ENCODE measurements at places on chromosomes 11 and 22. TPM values are rescaled to one million over a fixed set of nuclear protein-coding genes. Genes with fewer than 3 reads are reported as not detected.

- peaks cover 2% of the 10 kb centered on the region for H3K27me3 ChIP-seq
- no peak for DNase-seq
- H3K4me1 ChIP-seq: no peaks in the 10 kb centered on the region
- no peak overlapping the region for H3K4me3 ChIP-seq
- no peak overlapping the region for H3K27ac ChIP-seq
These were observed 7.8 kb downstream of the KCNA4 start for GRCh38 chr11:30009060-30009459.

DNA sequence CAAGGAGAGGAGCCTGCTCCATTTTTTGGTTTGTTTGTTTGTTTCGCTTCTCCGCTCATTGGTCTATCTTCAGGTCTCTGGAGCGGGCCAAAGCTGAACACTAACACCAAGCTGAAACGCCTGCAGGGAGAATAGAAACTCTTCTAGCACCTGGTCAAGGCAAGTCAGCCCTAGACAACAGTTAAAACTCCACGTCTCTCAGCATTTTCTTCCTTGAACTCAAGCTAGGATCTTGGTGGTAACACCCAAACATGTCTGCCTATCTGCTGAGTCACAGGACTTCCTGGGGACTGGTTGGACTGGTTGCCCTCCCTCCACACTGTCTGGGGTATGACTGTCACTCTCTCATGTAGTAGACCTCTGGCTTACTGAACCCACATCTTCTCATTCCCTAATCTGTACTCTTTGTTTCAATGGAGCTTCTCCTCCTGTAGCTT lies 23.9 kb upstream of the RBFOX2 start:
- H3K36me3 ChIP-seq: no peaks in the 10 kb centered on the region
- no peak overlapping the region for H3K4me3 ChIP-seq
- peaks cover 27% of the 10 kb centered on the region for H3K4me1 ChIP-seq
- no peak for DNase-seq
- H3K27me3 ChIP-seq: no peaks in the 10 kb centered on the region

MMP3 gene
- total RNA-seq: not detected

GRCh38 chr22:36913427-36914389 lies at the start of gene CSF2RB:
TSS of gene CSF2RB (plus strand) at chr22:36913628. CDS start at chr22:36922208, 8,580 bp downstream.
- peaks cover 17% of the 10 kb centered on the region for H3K27me3 ChIP-seq
- H3K4me1 ChIP-seq: peaks cover 28% of the 10 kb centered on the region
- DNase-seq: no peak
- no peaks in the 10 kb centered on the region for H3K36me3 ChIP-seq
- peak within 1 kb of the TSS; percentile 23 for H3K27ac ChIP-seq

LTO1 gene
- 21.4 TPM for total RNA-seq

DNA sequence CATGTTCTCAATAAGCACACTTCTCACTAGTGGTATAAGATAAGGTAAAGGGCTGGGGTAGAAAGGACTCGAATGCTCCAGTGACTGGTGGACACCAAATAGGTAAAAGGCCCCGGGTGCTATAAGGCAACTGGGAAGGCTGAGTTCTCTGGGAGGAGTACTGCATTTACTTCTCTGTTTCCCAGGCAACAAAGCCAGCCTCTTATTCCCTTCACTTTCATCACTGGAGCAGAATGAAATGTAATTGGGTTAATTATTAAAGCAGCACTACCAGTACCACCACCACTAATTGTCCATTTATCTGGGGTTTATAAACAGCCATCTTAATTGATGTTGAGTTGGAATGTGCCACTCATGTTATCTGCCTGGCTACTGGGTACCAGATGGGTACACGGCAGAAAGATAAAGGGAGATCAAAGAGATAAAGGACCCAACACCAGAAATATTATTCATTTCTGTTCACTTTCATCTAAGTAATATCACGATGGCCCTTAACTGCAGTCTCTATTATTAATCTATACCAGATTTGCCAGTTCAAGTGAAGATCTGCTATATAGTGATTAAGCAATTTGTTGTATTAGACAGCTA lies 94.4 kb upstream of the CHRM4 start:
- no peak for DNase-seq
- peaks cover 4% of the 10 kb centered on the region for H3K36me3 ChIP-seq
- H3K27ac ChIP-seq: no peak overlapping the region
- H3K4me1 ChIP-seq: peaks cover 3% of the 10 kb centered on the region

DNA sequence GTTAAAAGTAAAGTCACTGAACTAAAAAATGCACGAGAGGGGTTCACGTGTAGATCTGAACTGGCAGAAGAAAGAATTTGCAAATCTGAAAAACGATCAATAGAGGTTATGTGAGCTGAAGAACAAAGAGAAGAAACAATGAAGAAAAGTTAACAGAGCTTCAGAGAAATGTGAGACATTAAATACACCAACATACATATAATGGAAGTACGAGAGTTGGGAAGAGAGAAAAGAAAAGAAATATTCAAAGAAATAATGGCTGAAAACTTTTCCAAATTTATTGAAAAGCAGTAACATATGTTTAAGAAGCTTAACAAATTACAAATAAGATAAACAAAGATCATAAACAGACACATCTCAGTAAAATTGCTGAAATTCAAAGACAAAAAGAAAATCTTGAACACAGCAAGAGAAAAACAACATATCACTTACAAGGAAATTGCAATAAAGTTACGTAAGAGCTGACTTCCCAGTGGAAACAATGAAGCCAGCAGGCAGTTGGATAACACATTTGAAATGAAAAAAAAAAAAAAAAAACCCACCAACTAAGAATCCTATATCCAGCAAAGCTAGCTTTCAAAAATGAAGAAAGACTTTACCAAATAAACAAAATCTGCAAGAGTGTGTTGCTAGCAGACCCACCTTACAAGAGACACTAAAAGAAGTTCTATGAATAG lies 56.8 kb downstream of the EMSY start:
- H3K27ac ChIP-seq: no peak overlapping the region
- peaks cover 48% of the 10 kb centered on the region for H3K36me3 ChIP-seq
- H3K4me1 ChIP-seq: no peaks in the 10 kb centered on the region
- no peak for DNase-seq
- no peak overlapping the region for H3K4me3 ChIP-seq
- H3K27me3 ChIP-seq: no peaks in the 10 kb centered on the region

DNA sequence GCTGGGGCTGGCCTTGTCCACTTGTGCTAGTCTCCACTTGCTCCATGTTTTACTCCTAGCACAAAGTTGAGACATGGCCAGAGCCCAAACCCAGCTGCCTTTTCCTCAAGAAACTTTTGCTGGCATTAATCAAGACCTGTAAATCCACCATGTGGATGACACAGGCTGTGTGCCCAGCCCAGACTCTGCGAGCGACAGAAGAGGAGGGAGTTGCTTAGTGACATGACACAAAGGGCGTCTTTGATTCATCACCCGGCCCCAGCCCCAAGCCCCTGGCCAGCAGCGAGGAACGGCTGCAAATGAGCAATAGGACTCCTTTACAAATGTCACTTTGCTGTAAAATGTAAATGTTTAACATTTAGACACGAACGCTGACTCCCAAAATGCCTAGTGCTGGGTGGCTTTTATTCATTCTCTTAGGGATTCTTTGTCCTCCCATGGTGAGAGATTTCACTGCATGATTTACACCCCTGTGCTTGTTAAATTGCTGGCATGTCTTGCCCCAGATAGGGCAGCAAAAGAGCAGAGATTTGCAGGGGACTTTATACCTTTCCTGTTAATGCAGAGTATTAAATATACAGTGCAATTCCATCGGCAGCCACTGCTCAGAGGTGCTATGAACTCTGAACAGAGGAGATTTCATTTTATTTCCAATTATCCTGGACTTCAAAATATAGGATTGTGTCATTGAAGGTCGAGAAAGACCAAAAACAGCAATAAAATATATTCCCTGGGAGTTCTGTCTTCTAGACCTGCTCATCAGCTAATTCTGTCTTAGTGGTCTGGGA lies 263.6 kb upstream of the NCAM1 start:
- no peak overlapping the region for H3K27ac ChIP-seq
- H3K27me3 ChIP-seq: no peaks in the 10 kb centered on the region
- no peak for DNase-seq

- no peak for DNase-seq
- no peak overlapping the region for H3K27ac ChIP-seq
- H3K4me1 ChIP-seq: peaks cover 5% of the 10 kb centered on the region
- H3K27me3 ChIP-seq: no peaks in the 10 kb centered on the region
These were observed 11.9 kb downstream of the SNRPD3 start for GRCh38 chr22:24567668-24568067.

NAGA gene
- 23.5 TPM for total RNA-seq

RPLP2 gene
- total RNA-seq: 1,514 TPM

DNA sequence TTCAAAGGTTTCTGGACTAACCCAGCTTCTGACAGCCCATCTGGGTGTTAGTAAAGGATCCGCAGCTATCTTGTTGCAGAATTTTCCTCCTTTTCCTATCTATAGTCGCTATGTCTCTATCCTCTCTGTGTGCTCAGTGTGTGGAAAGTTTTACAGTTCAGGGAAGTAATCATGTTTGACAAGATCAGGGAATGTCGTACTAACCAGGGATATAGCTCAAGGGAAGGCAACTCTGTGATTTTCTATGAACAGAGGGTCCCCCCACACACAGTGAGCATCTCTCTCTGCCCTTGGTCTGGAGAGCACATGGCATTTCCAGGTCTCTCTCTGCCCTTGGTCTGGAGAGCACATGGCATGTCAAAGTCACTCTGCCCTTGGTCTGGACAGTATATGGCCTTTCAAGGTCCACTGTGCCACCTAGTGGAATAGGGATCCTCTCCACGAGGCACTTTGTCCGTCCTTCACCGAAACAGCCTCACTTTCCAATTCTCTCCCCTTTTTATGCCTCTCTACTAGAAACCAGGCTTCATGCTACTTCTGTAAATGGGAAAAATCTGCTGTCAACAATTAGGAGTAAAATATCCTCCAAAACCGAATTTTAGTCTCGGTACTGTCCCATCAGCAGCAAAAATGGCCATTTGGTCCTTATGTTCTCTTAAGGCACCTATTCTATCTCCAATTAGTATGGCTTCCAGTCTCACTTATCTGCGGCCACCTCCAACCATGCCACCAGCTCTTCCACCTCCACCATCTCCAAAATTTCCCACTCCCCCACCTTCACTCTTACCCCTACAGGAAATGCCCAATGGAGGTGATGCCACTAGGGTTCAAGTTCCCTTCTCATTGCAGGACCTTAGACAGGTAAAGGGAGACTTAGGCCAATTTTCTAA lies 88.7 kb downstream of the IGLL5 start:
- no peaks in the 10 kb centered on the region for H3K36me3 ChIP-seq
- DNase-seq: no peak
- no peaks in the 10 kb centered on the region for H3K4me1 ChIP-seq
- peaks cover 31% of the 10 kb centered on the region for H3K27me3 ChIP-seq
- no peak overlapping the region for H3K27ac ChIP-seq

POLA2 gene
- 5.9 TPM for total RNA-seq

BATF2 gene
- total RNA-seq: not detected

P2RX3 gene
- not detected for total RNA-seq

TNNI2 gene
- total RNA-seq: 1.0 TPM

TTC9C gene
- total RNA-seq: 36.6 TPM

- H3K4me3 ChIP-seq: no peak overlapping the region
- peaks cover 47% of the 10 kb centered on the region for H3K27me3 ChIP-seq
These were observed 143.3 kb downstream of the CACNA1I start for GRCh38 chr22:39713799-39714290.

GRCh38 chr22:48779211-48779643 lies 1048.4 kb downstream of the BRD1 start:
- H3K27ac ChIP-seq: no peak overlapping the region
- peak; percentile 76 for DNase-seq
- H3K27me3 ChIP-seq: no peaks in the 10 kb centered on the region
- H3K36me3 ChIP-seq: no peaks in the 10 kb centered on the region
- H3K4me1 ChIP-seq: no peaks in the 10 kb centered on the region

DNA sequence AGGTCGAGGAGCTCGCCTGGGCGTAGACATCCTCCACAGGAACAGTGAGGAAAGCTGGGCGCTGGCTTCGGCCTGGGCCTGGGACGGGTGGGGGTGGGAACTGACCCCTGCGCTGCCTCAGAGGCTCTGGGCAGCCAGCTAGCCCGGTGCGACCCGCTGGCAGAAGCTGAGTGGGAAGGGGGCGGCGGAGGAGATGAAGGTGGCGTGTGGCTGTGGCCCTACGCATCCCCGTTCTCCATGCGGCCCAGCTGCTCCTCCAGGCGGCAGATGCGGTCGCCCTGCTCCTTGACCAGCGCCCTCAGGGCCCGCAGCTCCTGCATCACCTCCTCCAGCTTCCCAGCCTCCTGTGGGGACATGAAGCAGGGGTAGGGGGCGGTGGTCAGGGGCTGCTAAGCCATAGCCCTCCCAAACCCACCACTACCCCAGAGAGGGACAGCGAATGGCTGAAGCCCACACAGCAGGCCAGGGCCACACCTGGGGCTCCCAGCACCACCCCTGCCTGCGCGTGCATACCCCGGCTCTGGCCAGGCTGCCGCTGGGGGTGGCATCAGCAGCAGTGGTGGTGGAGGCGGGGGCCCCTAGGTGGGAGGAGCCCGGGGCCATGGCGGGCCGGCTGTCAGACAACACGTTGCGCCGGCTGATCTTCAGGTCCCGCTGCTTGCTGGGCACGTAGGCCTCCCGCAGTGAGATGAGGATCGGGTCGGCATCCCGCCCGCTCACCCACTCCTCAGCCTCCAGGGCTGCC lies 848 bp upstream of the PTPRCAP start:
- DNase-seq: no peak
- H3K27me3 ChIP-seq: no peaks in the 10 kb centered on the region
- peaks cover 12% of the 10 kb centered on the region for H3K36me3 ChIP-seq

RAG1 gene
- 0.46 TPM for total RNA-seq

TBX10 gene
- total RNA-seq: not detected

DNA sequence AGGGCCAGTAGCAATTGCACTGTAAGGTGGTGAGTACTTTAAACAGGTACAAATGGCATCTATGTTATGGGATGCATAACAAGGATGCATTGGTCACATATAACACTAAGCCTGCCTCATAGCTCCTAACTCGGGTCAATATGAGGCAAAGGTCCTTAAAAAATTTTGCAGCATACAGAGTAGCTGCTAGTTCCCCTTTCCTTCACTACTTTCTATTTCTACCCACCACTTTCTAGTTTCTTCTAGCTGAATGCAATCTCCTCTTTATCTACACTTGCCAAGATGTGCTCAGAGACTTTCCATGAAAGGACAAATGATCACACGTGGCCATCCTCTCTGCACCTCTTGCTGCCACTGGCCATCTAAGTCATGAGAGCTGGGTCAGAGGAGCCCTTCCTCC lies 9.8 kb downstream of the OR51F2 start:
- no peak overlapping the region for H3K27ac ChIP-seq
- no peaks in the 10 kb centered on the region for H3K4me1 ChIP-seq
- no peak for DNase-seq
- H3K4me3 ChIP-seq: no peak overlapping the region
- peaks cover 20% of the 10 kb centered on the region for H3K27me3 ChIP-seq
- no peaks in the 10 kb centered on the region for H3K36me3 ChIP-seq

GRCh38 chr11:71064702-71065515 lies 187.5 kb downstream of the SHANK2 start:
- H3K4me3 ChIP-seq: no peak overlapping the region
- no peak overlapping the region for H3K27ac ChIP-seq
- no peaks in the 10 kb centered on the region for H3K27me3 ChIP-seq
- no peak for DNase-seq
